ENCODE measurements at places on chromosomes 11 and 22. TPM values are rescaled to one million over a fixed set of nuclear protein-coding genes. Genes with fewer than 3 reads are reported as not detected.

The OR4D5 gene
- not detected for total RNA-seq

The CPT1A gene
- 25.9 TPM for total RNA-seq

The CCDC134 gene
- 19.7 TPM for total RNA-seq

The MOV10L1 gene
- total RNA-seq: not detected

The NRXN2 gene
- not detected for total RNA-seq

The HBE1 gene
- total RNA-seq: not detected

GRCh38 chr22:34414467-34415440 lies 494.5 kb upstream of the LARGE1 start:
- no peaks in the 10 kb centered on the region for H3K27me3 ChIP-seq
- H3K36me3 ChIP-seq: no peaks in the 10 kb centered on the region
- H3K4me1 ChIP-seq: no peaks in the 10 kb centered on the region

- peak within 1 kb of the TSS; percentile 73 for H3K4me3 ChIP-seq
- H3K27ac ChIP-seq: peak within 1 kb of the TSS; percentile 71
- peaks cover 1% of the 10 kb centered on the region for H3K36me3 ChIP-seq
- DNase-seq: peak; percentile 65
- H3K27me3 ChIP-seq: peaks cover 52% of the 10 kb centered on the region
These were observed at the start of gene FJX1 for GRCh38 chr11:35617687-35618496. Gene FJX1, plus strand, starts transcription at chr11:35618460. Its CDS starts 177 bp downstream, at chr11:35618637.

DNA sequence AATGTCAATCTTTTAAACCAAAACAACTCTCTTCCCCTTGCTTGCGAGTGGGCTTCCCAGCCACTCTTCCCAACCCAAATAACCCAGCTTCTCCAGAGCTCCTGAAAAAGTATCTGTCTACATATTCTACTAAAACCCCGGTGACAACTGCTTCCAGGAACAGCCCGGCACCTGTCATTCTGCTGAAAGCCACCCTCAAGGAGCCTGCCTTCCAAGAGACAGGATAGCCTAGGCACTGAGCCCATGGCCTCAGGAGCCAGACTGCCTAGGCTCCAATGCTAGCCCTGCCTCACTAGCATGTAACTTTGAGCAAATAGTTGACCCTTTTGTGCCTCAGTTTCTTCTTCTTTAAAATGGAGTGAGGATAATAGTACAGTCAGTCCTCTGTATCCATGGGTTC lies 459.8 kb downstream of the SOX6 start:
- H3K27me3 ChIP-seq: no peaks in the 10 kb centered on the region
- DNase-seq: no peak
- H3K36me3 ChIP-seq: no peaks in the 10 kb centered on the region

DNA sequence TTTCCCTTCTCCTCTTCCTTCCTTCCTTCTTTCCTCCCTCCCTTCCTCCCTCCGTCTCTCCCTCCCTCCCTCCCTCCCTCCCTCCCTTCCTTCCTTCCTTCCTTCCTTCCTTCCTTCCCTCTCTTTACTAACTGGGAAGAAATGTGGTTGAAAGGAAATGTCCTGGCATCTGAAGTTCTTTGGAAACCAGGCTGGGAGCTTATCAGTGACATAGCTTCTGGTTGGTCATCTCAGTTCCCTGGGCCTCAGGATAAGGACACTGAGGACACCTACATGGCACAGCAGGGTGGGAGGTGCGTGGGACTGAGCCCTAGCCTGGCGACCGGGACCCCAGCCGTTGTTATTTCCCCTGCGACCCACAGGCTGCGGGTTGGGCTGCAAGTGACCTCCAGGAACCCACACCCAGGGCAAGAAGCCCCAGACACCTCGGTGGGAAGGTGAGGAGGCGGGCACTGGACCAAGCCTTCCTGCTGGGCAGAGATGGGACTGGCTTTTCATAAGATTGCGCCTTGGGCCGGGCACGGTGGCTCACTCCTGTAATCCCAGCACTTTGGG lies 1486.5 kb downstream of the TBC1D22A start:
- no peak overlapping the region for H3K4me3 ChIP-seq
- no peaks in the 10 kb centered on the region for H3K27me3 ChIP-seq
- no peaks in the 10 kb centered on the region for H3K36me3 ChIP-seq
- DNase-seq: no peak
- peaks cover 3% of the 10 kb centered on the region for H3K4me1 ChIP-seq
- no peak overlapping the region for H3K27ac ChIP-seq

DNA sequence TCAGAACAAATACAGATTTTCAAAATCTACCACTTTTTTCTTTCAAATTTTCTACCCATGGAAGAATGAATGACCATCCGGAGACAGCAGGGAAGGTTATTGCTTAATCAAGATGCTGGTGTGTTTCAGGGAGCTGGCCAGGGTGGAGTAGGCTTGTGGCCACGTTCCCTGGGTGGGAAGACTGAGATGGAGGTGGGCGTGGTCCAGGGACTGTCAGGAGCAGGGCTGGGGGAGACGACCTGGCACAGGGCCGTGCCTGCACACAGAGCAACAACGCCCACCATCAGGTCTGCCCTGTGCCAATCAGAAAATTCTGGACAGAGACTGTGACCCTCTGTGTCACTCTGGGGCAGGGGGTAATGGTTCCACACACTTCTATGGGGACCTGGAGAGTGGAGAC lies 7.1 kb upstream of the APOBEC3H start:
- H3K27ac ChIP-seq: peak overlapping the region; percentile 96
- H3K4me3 ChIP-seq: peak overlapping the region; percentile 66
- DNase-seq: no peak
- no peaks in the 10 kb centered on the region for H3K27me3 ChIP-seq
- peaks cover 13% of the 10 kb centered on the region for H3K36me3 ChIP-seq
- peaks cover 76% of the 10 kb centered on the region for H3K4me1 ChIP-seq

DNA sequence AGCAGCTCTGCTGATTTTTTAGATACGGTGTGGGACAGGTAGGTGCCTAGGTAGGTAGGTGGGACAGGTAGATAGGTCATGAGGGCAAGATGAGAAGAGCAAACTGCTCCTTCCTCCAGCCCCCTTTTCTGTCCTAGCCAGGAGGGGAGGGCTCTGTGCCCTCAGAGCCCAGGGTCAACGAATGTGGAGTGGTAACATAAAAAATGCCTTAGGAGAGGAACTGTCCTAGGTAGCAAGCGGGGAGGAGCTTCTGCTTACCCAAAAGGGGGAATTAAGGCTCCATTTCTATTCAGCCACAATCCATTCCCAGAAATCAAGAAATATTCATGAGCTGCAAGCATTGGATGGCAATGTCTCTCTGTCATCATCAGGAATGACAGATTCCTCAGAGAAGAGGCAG lies 234.8 kb downstream of the GRIK4 start:
- H3K27me3 ChIP-seq: peaks cover 6% of the 10 kb centered on the region
- H3K36me3 ChIP-seq: no peaks in the 10 kb centered on the region

GRCh38 chr11:119361056-119361787 lies 14.7 kb upstream of the MFRP start:
- no peak overlapping the region for H3K4me3 ChIP-seq
- no peak for DNase-seq
- H3K27ac ChIP-seq: no peak overlapping the region
- H3K36me3 ChIP-seq: no peaks in the 10 kb centered on the region

GRCh38 chr11:112523951-112524350 lies 263.3 kb upstream of the PLET1 start:
- H3K27ac ChIP-seq: no peak overlapping the region
- H3K4me3 ChIP-seq: no peak overlapping the region
- no peak for DNase-seq
- no peaks in the 10 kb centered on the region for H3K36me3 ChIP-seq
- peaks cover 4% of the 10 kb centered on the region for H3K27me3 ChIP-seq

DNA sequence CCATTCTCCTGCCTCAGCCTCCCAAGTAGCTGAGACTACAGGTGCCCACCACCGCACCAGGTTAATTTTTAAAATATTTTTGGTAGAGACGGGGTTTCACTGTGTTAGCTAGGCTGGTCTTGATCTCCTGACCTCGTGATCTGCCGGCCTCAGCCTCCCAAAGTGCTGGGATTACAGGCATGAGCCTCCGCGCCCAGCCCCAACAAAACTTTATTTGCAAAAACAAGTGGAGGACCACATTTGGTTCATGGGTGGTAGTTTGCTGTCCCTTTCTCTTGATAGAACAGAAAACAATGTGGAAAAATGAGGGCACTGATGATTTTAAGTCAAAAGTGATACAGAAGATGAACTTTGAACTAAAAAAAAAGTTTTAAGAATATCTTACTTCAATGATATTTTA lies 121.8 kb upstream of the SERPIND1 start:
- no peak overlapping the region for H3K4me3 ChIP-seq
- H3K27me3 ChIP-seq: peaks cover 2% of the 10 kb centered on the region
- no peaks in the 10 kb centered on the region for H3K36me3 ChIP-seq

GRCh38 chr11:74678041-74678440 lies 53.2 kb downstream of the CHRDL2 start:
- no peak overlapping the region for H3K27ac ChIP-seq
- H3K36me3 ChIP-seq: no peaks in the 10 kb centered on the region
- H3K4me1 ChIP-seq: no peaks in the 10 kb centered on the region
- H3K4me3 ChIP-seq: no peak overlapping the region
- peaks cover 8% of the 10 kb centered on the region for H3K27me3 ChIP-seq
- no peak for DNase-seq

DNA sequence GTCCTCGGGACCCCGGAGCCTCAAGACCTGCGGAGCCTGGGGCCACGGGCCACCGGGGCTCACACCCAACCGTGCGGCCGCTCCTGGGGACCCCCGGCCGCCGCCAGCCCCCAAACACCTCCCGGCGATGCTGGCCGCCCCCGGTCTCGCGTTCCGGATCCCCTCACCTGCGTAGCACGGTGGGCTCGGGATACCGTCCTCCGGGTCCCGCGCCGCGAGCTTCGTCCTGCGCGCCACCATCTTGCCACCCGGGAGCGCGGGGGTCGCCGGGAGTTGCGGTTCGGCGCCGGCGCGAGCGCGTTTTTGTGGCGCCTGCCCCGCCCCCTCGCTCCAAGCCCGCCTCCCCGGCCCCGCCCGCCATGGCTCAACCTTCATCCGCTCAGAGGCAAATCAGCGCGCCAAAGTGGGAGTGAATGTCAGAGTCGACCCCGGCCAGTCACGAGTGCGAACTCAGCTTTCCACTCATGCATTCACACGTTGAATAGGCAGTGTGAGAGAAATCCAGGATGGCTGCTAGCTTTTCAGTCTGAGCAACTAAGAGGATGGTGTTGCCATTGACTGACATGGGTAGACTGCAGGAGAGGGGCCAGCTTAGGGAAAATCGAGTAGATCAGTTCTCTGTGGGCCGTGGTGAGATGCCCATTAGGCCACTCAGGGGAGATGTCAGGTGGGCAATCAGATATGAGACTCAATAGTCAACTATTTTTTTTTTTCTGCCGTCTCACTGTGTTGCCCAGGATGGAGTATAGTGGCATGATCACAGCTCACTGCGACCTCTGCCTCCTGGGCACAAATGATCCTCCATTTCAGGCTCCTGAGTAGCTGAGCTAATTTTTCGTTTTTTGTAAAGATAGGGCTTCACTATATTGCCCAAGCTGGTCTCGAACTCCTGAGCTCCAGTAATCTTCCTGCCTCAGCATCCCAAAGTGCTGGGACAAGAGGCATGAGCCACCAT lies 28.3 kb downstream of the SERHL2 start:
- no peaks in the 10 kb centered on the region for H3K27me3 ChIP-seq
- peaks cover 14% of the 10 kb centered on the region for H3K4me1 ChIP-seq

Data from activated CD4-positive, alpha-beta T cell treated with anti-CD3 and anti-CD28 coated beads, Interleukin-2, amount 10 ng/mL, durations not matched to agents 24 days and 14 days (primary cell).